ENCODE measurements at places on chromosomes 7 and 10. TPM values are rescaled to one million over a fixed set of nuclear protein-coding genes. Genes with fewer than 3 reads are reported as not detected.

DNA sequence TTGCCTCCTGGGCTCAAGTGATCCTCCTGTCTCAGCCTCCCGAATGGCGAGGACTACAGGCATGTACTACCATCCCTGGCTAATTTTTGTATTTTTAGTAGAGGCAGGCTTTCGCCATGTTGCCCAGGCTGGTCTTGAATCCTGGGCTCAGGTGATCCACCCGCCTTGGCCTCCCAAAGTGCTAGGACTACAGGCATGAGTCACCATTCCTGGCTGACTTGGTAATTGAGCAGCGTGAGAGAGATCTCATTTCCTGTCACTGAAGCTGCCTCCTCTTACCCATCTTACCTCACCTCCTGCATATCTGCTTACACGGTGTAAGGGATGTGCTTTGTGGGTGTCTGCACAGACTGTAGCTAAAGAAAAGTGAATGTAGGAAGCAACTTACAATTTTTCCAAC, 9.7 kb downstream of the IFIT3 start:
- H3K4me3 ChIP-seq = no peak overlapping the region
- peaks cover 31% of the 10 kb centered on the region for H3K4me1 ChIP-seq
- no peak overlapping the region for H3K27ac ChIP-seq
- DNase-seq = no peak
- no peaks in the 10 kb centered on the region for H3K27me3 ChIP-seq

GRCh38 chr7:44673324-44673723, 66.9 kb downstream of the OGDH start:
- DNase-seq = peak; percentile 41
- H3K27me3 ChIP-seq = no peaks in the 10 kb centered on the region
- H3K4me1 ChIP-seq = peaks cover 6% of the 10 kb centered on the region
- H3K27ac ChIP-seq = no peak overlapping the region

DNA sequence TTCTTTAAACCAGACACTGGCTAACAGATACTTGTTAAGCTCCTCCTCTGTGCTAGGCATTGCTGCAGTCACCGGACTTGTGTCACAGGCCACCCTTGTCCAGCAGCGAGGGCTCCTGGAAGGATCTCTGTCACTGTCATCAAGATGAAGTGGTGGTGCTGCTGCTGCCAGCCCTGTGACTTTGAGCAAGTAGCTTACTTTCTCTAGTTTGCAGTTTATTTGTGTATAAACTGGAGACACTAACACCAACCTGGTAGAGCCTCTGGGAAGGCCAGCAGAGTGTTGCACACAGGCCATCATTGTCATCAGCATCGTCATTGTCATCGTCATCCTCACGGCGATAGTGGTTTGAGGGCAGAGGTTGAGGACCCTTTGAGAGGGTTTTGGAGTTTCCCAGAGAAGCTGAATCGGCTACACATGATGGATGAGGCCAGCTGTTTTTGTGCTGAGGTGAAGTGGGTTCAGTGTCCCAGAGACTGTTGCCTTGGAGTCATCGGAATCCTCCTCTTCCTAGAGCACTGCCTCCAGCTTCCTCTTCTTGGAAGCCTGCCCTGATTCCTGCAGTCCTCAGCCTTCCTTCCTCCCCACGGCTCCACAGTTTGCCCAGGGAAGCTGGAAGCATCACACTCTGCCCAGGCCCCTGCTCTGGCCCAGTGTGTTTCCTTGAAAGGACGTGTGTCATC, 128.4 kb downstream of the GRK5 start:
- peak overlapping the region; percentile 90 for H3K27ac ChIP-seq
- no peaks in the 10 kb centered on the region for H3K27me3 ChIP-seq
- peak; percentile 90 for DNase-seq

DNA sequence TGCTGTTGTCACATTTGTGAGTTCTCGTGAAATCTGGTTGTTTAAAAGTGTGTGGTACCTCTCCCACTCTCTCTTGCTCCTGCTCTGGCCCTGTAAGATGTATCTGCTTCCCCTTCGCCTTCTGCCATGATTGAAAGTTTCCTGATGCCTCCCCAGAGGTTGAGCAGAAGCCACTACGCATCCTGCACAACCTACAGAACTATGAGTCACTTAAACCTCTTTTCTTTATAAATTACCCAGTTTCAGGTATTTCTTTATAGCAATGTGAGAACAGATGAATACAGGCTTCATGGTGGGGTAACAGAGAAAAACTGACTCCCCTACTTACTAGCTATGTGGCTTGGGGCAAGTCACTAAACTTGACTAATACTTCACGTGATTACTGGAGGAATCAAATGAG, 18.0 kb upstream of the STEAP4 start:
- no peak overlapping the region for H3K27ac ChIP-seq
- no peak for DNase-seq
- H3K4me3 ChIP-seq = no peak overlapping the region
- H3K36me3 ChIP-seq = no peaks in the 10 kb centered on the region

GRCh38 chr10:69248117-69248730, 28.1 kb downstream of the HKDC1 start:
- no peak overlapping the region for H3K4me3 ChIP-seq
- no peaks in the 10 kb centered on the region for H3K36me3 ChIP-seq
- H3K27me3 ChIP-seq = no peaks in the 10 kb centered on the region
- H3K4me1 ChIP-seq = no peaks in the 10 kb centered on the region
- H3K27ac ChIP-seq = no peak overlapping the region

Gene PNLIPRP1
- not detected for total RNA-seq

Gene CRHR2
- not detected for total RNA-seq

Data from adrenal gland (tissue), 19 donors.